ENCODE measurements at places on chromosomes 5 and 9.
A peak's percentile ranks its signal among the peaks of the same experiment; 100 is the strongest.

DNA sequence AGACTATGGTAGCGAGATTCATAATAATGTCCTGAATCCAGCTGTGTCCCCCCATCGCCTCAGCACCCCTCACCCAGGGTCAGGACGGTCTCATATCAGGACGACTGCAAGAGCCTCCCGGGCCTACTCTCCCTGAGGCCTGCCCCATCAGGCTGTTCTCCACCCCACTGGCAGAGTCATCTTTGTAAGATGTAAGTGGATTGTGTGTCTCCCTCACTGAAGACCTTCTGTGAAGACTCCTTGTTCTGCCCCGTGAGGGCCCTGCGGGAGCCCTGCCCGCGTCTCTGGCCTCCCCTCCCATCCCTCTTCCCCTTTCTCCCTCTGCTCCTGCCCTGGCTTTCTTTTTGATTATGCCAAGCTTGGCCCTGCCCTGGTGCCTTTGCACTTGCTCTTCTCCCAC, 43.9 kb upstream of the SAP30L start:
- DNase-seq, result no peak

DNA sequence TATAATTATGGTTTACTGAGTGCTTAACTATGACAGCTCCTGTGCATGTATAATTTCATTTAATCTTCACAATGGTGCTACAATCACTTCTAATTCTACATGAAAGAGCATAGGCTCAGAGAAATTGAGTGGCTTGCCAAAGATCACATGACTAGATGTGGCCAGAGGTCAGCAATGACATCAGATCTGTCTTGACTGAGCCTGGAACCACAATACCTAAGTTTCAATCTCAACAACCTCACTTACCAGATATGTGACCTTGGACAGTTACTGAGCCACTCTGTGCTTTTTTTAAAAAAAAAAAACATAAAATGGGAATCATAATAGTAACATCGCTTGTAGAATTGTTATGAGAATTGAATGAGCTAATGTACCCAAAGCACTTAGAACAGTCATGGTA, 130.7 kb downstream of the TRIM32 start:
- DNase-seq, result no peak

DNA sequence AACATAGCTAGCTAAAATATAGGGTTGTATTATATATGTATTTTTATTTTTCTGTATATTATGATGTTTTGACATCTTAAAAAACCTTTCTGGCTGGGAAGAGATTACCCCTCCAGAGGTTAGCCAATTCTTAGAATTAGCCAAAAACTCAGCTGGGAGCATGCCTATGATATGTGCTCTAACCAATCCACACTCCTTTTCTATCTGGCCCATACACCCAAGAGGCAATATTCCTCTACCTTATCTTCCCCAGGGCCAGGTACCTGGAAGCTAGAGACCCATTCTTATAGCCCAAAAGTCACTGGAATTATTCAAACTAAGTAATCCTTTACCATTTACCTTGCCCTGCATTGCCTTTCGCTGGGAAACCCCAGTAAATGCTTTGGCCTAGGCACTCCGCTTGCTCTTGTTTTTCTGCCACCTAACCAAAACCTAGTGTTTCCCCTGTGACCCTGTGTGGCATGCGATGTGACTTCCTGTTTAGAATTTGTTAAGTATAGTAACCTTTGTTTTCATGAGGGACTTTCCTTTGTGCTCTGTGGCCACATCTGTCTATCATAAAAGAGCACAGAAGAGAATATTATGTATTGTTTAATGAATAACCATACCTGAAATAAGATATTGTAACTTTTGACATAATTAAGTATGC, 37.4 kb downstream of the CSNK1G3 start:
- DNase-seq, result no peak

- DNase-seq, result no peak
Observed at GRCh38 chr5:112908854-112909253, 13.2 kb downstream of the REEP5 start.

DNA sequence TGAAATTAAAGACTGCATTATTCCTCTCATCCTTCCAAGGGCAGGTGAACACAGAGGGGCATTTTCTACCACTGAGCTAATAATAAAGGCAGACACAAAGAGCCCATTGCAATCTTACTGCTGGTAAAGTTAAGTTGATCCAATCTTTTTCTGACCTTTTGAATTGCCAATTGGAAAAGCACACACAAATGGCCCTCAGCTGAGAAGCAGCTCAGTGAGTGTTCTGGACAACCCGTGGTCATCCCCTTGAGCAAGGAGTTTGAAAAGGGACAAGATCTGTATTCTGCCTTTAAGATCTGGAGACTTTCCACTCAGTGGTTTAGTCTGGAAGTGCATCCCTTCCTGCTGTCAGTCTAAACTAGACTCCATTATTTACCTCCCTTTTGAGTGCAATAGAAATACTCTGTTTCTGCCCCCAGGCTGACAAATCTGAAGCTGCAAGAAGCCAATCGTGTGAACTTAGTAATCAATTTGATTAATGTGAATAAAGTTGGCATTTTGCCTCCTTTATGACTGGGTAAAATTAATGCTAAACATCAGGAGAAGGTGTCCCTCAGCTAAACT, 835.7 kb downstream of the MAT2B start:
- no peak for DNase-seq

DNA sequence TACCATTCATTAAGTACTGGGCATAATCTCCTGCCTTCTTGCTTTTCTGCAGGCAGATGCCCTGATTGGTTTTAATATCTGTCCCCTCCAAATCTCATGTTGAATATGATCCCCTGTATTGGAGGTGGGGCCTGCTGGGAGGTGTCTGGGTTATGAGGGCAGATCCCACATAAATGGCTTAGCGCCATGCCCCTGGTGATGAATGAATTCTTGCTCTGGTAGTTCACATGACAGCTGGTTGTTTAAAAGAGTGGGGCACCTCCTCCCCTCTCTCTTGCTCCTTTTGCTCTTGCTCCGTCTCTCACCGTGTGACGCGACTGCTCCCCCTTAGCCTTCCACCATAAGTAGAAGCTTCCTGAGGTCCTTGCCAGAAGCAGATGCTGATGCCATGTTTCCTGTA, 564.0 kb upstream of the BRINP1 start:
- no peak for DNase-seq

DNA sequence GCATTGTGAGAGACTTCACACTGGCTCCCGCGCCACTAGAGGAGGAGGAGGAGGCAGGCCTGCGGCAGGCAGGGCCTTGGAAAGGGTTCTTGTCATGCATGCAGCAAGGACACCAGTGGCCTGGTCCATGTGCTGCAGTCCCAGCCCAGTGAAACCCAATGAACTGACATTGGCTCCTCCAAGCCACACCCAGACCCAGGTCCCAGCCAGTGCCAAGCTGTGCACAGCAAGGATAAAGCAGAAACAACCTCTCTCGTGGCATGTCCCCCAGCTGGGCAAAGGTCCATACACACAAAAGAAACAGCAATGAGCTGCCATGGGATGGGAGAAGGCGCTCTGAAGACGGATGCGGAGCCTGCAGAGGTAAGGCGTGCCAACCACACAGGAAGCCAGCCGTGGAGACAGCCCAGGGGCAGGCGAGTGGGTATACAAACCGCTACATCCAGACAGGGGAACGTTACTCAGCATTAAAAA, 89.2 kb downstream of the SEMA4D start:
- no peak for DNase-seq

DNA sequence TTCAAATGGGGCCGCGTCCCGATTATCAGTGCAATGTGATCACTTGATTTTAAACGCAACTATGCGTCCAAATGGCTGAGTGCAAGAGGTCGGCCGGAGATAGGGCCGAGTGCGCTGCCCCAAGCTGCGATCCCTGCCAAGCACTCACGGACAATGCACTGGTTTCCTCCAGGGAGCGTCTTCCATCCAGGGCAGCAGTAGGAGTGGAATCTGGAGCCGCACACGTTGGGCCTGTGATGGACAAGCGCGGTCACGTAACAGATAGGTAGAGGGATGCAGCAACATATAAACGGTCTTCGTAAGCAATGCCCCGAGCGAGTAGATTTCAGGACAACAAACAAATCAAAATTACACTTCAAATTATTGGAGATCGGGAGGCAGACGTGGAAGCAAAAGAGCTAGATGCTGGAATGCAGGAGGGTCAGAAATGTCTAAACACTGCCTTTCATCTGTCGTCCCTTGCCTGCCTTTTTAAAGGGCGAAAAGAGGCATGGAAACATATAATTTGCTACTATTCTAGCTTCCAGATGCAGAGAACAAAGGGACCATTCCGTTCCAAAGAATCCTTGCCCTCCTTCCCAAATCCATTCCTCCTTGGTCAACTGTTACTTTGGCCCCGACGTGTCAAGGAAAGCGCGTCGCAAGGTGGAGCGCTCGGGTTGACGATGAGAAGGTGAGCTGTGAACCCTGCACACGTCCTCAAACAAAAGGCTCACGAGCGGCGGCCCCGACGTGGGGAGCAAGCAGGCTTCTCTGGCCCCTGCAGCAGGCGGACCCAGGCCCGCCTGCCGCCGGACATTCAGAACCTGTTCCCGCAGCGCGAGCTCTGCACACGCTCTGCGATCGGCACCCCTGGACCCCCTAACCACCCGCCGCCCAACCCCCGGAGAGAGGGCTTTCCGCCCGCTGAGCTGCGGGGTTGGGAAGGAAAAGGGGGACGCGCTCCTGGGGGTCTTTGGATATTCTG, 1.5 kb downstream of the FBN2 start:
- peak; percentile 17 for DNase-seq
